Stimulated activated CD4-positive, alpha-beta T cell treated with anti-CD3 and anti-CD28 coated beads, Interleukin-15, amount 100 ng/mL, for 1 hour (primary cell): ENCODE measurements at places on chromosomes 5 and 9.

- no peak for DNase-seq
Observed at GRCh38 chr9:2260417-2261306, 245.5 kb downstream of the SMARCA2 start.

DNA sequence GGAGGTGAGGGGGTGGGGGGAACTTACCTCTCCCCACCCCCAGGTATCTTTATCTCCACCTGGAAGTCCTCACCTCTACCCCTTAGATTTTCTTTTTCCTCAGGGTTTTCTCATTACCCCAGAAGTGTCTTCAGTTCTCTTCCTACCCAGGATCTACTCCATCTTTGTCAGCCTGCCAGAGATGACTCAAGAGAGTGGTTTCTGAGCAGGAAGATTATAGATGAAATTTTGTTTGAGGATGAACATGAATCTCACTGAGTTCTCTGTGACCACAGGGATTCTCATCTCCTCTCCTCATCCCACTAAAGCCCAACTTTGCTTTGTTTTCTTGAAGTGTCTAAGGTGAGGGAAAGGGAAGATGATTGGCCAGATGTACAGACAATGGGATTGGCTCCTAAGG is 5.2 kb upstream of the HINT2 start:
- DNase-seq: no peak

GRCh38 chr9:110069326-110070248 is 138.4 kb downstream of the C9orf152 start:
- DNase-seq: no peak

DNA sequence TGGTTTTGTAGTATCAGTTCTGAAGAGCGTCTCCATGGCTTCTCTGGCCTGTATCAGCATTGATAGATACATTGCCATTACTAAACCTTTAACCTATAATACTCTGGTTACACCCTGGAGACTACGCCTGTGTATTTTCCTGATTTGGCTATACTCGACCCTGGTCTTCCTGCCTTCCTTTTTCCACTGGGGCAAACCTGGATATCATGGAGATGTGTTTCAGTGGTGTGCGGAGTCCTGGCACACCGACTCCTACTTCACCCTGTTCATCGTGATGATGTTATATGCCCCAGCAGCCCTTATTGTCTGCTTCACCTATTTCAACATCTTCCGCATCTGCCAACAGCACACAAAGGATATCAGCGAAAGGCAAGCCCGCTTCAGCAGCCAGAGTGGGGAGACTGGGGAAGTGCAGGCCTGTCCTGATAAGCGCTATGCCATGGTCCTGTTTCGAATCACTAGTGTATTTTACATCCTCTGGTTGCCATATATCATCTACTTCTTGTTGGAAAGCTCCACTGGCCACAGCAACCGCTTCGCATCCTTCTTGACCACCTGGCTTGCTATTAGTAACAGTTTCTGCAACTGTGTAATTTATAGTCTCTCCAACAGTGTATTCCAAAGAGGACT is 1.5 kb downstream of the GPR21 start:
- no peak for DNase-seq

GRCh38 chr5:77867194-77867691 is 91.1 kb upstream of the TBCA start:
- no peak for DNase-seq

- DNase-seq: no peak
Observed at GRCh38 chr9:104923740-104924139, 4.2 kb downstream of the ABCA1 start.

GRCh38 chr5:91408710-91409109 is 25.6 kb upstream of the ARRDC3 start:
- DNase-seq: no peak

DNA sequence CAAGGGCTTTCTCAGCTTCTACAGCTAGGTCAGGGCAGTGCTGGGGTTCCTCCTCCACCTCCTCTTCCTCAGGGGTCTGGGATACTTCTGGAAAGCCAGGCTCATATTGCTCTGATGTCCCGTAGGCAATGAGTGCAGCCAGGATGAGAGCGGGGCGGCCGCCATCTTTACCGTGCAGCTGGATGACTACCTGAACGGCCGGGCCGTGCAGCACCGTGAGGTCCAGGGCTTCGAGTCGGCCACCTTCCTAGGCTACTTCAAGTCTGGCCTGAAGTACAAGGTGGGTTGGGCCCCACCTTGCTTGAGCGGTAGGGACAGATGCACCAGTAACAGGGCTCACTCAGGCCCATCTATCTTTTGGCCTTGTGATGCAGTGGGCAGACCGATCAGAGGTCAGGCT is 34.8 kb downstream of the GSN start:
- no peak for DNase-seq

- DNase-seq: no peak
Observed at GRCh38 chr5:53378190-53378589, 102.2 kb upstream of the FST start.
